ENCODE measurements at places on chromosomes 4 and X. TPM values are rescaled to one million over a fixed set of nuclear protein-coding genes. Genes with fewer than 3 reads are reported as not detected.

The VSIG1 gene
- polyA plus RNA-seq: 0.16 TPM

The RNF175 gene
- not detected for polyA plus RNA-seq

The ASB9 gene
- polyA plus RNA-seq: 2.7 TPM

The GUCY1B1 gene
- 8.1 TPM for polyA plus RNA-seq

DNA sequence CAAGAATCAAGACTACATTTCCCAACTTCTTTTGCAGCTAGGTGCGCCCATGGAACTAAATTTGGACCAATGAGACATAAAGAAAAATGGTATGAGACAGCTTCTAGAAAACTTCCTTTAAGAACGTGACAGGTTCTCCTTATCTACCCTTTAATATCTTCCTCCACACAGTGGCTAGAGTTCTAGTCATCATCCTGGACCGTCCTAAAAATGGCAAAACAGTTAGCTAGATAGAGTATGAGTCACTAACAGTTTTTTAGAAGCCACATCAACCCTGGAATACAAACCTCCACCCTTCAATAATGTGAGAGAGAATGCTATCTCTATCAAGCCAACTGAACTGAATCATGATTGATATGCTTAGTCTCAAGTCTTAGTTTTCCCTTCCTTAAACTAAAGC lies 267.9 kb upstream of the SLC7A11 start:
- DNase-seq: no peak
- no peaks in the 10 kb centered on the region for H3K4me1 ChIP-seq
- H3K27me3 ChIP-seq: no peaks in the 10 kb centered on the region

DNA sequence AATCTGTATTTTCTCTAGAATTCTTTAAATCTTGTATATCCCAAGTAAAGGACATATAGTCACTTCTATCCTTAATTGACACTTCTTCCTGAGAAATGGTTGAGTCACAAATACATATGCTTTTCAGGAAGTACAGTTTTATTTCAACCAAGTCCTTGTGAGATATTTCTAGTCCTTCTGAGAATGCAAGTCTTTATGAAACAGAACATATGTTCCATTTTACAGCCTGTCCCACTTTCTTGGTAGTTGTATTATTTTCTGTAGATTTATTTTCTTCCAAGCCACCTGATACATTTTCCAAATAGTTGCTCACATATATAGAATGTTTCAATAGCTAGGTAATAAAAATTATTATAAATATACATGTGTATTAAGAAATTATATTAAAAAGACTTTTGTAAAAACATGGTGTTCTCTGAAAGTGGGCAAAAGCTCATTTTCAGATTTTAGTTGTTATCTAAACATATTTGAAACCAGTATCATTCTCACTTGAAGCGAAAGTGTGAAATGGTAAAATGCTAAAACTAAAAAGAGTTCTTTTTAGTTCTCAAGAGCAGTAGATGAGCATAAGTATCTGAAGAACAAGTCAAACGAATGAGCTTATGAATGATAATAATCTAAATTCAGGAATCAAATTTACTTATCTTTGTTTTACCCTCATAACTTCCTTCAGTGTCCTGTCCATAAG lies 468.0 kb downstream of the EPHA5 start:
- H3K4me1 ChIP-seq: no peaks in the 10 kb centered on the region
- no peak for DNase-seq
- no peaks in the 10 kb centered on the region for H3K36me3 ChIP-seq
- H3K27ac ChIP-seq: no peak overlapping the region

- H3K27ac ChIP-seq: no peak overlapping the region
- DNase-seq: no peak
- no peaks in the 10 kb centered on the region for H3K4me1 ChIP-seq
- H3K27me3 ChIP-seq: no peaks in the 10 kb centered on the region
- no peak overlapping the region for H3K4me3 ChIP-seq
These were observed 15.0 kb downstream of the EREG start for GRCh38 chr4:74379912-74380311.

The ITM2A gene
- 5.9 TPM for polyA plus RNA-seq
